ENCODE measurements at places on chromosomes 11 and 22. TPM values are rescaled to one million over a fixed set of nuclear protein-coding genes. Genes with fewer than 3 reads are reported as not detected.
A peak's percentile ranks its signal among the peaks of the same experiment; 100 is the strongest.

The ADORA2A gene
- total RNA-seq, result 27.7 TPM

DNA sequence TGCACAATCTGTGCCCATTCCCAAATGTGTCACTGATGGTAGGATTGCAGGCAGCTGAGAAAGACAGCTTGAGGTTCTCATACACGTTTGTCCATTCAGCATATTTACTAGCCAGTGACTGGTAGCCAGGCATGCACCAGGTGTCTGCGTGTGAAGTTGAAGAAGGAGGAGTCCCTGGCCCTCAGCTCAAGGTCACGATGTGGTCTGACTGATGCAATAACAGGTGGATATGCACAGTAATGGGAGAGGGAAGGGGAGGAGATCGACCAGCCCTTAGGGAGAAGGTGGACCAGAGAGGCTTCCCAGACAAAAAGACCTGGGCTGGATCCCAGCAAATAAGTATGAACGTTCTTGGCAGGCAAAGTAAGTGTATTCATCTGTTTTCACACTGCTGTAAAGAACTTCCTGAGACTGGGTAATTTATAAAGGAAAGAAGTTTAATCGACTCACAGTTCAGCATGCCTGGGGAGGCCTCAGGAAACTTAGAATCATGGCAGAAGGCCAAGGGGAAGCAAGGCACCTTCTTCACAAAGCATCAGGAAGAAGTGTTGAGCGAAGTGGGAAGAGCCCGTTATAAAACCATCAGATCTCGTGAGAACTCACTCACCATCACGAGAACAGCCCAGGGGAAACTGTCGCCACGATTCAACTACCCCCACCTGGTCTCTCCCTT lies 96.0 kb downstream of the MN1 start:
- H3K4me3 ChIP-seq, result no peak overlapping the region
- no peak overlapping the region for H3K27ac ChIP-seq
- no peak for DNase-seq
- no peaks in the 10 kb centered on the region for H3K4me1 ChIP-seq
- H3K27me3 ChIP-seq, result no peaks in the 10 kb centered on the region

GRCh38 chr11:27239305-27239942 lies 123.6 kb downstream of the CCDC34 start:
- DNase-seq, result no peak
- no peak overlapping the region for H3K27ac ChIP-seq

DNA sequence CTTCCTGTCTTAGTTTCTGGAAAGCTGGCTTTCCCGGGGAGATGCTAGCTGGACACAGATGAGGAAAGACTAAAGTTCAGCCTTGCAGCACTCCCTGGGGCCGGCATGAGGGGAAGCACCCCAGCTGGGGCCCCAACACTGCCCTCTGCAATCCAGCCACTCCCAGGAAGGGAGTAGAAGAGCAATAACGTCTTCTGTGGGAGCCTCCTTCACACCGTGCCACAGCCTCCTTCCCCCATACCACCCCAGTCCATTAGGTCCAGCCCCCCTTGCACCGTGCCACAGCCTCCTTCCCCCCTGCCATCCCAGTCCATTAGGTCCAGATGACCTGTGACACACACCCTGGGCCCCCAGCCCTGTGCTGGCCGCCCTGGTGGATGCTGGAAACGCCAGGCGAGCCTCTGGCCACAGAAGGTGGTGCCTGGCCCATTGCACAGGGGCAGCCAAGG lies 44.1 kb upstream of the PRDM11 start:
- H3K4me1 ChIP-seq, result peaks cover 26% of the 10 kb centered on the region
- H3K4me3 ChIP-seq, result no peak overlapping the region
- H3K36me3 ChIP-seq, result no peaks in the 10 kb centered on the region
- H3K27ac ChIP-seq, result no peak overlapping the region
- H3K27me3 ChIP-seq, result peaks cover 21% of the 10 kb centered on the region
- no peak for DNase-seq

The MORC2 gene
- 49.0 TPM for total RNA-seq

The P2RX3 gene
- total RNA-seq, result not detected

DNA sequence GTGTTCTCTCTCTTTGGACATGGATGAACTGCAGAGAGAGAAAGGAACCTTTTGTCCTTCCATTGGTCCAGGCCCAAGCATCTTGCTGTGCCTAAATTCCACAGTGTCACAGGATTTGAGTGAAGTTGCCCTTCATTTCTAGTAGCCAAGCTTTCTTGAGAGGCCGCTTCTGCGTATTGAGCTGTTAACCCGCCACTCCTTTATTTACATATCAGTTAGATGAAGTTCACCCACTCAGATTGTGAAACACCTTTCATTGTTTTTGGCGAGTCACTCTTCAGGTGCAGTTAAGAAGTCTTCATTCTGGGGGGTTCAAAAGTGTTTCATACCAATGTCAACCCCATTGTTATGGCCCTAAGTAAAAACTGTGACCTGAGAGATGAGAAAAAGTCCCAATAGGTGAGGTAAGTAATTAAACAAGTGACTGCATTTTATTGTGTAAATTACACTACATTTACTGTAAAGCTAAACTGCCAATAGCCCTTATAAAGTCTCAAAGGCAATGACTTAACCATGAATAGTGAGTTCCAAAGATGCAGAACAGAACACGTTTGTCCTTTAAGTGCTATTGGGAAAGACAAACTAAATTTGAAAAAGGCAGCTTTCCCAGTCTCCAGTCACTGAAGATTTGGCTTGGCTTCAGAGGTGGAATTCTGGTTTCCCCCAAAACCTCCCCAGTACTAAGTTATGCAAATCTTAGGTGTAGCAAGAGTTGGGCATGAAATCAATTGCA lies 61.0 kb downstream of the APIP start:
- peaks cover 7% of the 10 kb centered on the region for H3K27me3 ChIP-seq
- H3K27ac ChIP-seq, result no peak overlapping the region
- H3K4me1 ChIP-seq, result no peaks in the 10 kb centered on the region
- no peak overlapping the region for H3K4me3 ChIP-seq
- DNase-seq, result no peak

DNA sequence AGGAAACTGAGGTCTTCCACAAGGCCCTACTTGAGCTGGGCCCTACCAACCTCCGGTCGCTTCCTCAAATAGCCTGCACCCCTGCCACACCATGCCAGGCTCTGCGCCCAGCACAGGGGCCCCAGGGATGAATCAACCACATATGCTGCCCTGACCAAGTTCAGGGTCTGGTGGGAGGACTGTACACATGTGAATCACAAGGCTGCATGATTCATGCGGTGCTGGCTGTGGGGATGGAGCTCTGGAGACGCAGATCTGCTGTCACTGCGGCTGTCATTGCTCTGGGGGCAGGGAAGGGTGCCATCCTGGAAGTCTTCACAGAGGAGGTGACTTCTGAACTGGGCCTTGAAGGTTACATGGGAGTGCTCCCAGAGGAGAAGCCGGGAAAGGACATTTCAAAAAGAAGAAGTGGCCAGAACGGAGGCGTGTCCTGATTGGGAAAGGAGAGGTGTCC lies 21.5 kb downstream of the CYTH4 start:
- H3K4me3 ChIP-seq, result peak overlapping the region; percentile 69
- H3K27me3 ChIP-seq, result no peaks in the 10 kb centered on the region
- DNase-seq, result peak; percentile 29
- H3K27ac ChIP-seq, result peak overlapping the region; percentile 94
- peaks cover 57% of the 10 kb centered on the region for H3K36me3 ChIP-seq

The AQP11 gene
- 0.18 TPM for total RNA-seq

GRCh38 chr11:77127920-77128691 lies at the start of gene MYO7A:
Gene MYO7A (plus strand): TSS chr11:77128246. CDS start chr11:77130635, 2,389 bp downstream.
- peaks cover 5% of the 10 kb centered on the region for H3K4me1 ChIP-seq
- peaks cover 4% of the 10 kb centered on the region for H3K27me3 ChIP-seq
- H3K27ac ChIP-seq, result no peak within 1 kb of the TSS
- H3K36me3 ChIP-seq, result no peaks in the 10 kb centered on the region
- DNase-seq, result no peak

DNA sequence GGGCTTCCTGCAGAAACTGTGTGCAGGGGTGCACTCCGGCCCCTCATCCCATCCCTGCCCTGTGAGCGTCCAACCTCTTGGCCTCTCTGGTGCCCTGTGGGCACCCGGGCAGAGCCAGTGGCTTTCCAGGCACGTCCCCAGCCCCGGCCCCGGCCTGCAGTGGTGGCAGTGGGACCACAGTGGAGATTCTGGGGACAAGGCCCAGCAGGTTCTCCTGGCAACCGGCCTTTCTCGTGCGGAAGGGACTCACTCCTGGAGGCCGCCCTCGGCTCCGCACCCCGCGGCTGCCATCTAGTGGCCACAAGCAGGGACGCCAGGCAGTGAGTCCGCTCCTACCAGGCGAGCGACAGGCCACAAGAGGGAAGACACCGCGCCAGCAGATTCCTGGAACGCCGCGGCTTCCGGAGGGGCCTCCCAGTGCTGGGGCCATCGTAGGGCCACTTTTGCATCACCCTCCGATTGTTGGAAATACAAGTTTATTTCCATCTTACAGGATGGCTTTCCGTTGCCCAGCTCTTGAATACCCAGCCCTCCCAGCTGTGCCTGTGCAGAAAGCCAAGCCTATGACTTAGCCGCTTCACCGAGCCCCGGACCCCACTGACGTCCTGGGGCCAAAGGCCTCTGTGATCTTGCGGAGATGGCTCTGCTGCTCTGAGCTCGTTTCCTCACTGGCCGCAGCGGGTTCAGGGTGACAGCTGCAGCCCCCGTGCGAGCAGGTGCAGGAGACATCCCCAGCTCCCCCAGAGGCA lies 357.3 kb downstream of the CTTN start:
- no peaks in the 10 kb centered on the region for H3K27me3 ChIP-seq
- peaks cover 2% of the 10 kb centered on the region for H3K36me3 ChIP-seq
- no peaks in the 10 kb centered on the region for H3K4me1 ChIP-seq
- no peak overlapping the region for H3K4me3 ChIP-seq
- no peak overlapping the region for H3K27ac ChIP-seq
